ENCODE measurements at places on chromosomes 12 and 14. TPM values are rescaled to one million over a fixed set of nuclear protein-coding genes. Genes with fewer than 3 reads are reported as not detected.

Gene AICDA
- polyA plus RNA-seq: 0.55 TPM

Gene SLC38A4
- polyA plus RNA-seq: 20.9 TPM

Gene RPGRIP1
- polyA plus RNA-seq: 0.57 TPM

Gene KITLG
- polyA plus RNA-seq: 40.9 TPM

Gene RIMBP2
- 11.6 TPM for polyA plus RNA-seq

Gene MTHFD1
- 89.5 TPM for polyA plus RNA-seq

Gene RFLNA
- 8.6 TPM for polyA plus RNA-seq

Gene MYO1A
- polyA plus RNA-seq: 0.19 TPM

Gene RNF41
- polyA plus RNA-seq: 45.8 TPM

Gene GSG1
- 0.48 TPM for polyA plus RNA-seq

Gene OTOGL
- polyA plus RNA-seq: 0.57 TPM

Gene ANKRD13A
- polyA plus RNA-seq: 40.5 TPM

Gene A2M
- 246 TPM for polyA plus RNA-seq

Gene KLRC4
- 0.06 TPM for polyA plus RNA-seq

Gene PPP2R5E
- polyA plus RNA-seq: 38.7 TPM

Gene HOXC11
- 4.3 TPM for polyA plus RNA-seq

Gene XRCC3
- 15.5 TPM for polyA plus RNA-seq

Gene KLRD1
- polyA plus RNA-seq: 0.70 TPM

Gene IGF1
- 5.2 TPM for polyA plus RNA-seq

Gene ACVRL1
- polyA plus RNA-seq: 32.8 TPM

Gene ADCY6
- 84.7 TPM for polyA plus RNA-seq

Gene ANKS1B
- polyA plus RNA-seq: 3.9 TPM

Gene COCH
- 3.1 TPM for polyA plus RNA-seq

Gene TAS2R7
- polyA plus RNA-seq: not detected

Gene BDKRB1
- 0.50 TPM for polyA plus RNA-seq

Gene LRRC10
- not detected for polyA plus RNA-seq

Gene ANKRD9
- polyA plus RNA-seq: 5.8 TPM

Gene PTPRQ
- 21.8 TPM for polyA plus RNA-seq

Gene AHNAK2
- polyA plus RNA-seq: 1.8 TPM

Gene ACTR6
- 38.4 TPM for polyA plus RNA-seq

Gene DTX1
- polyA plus RNA-seq: 13.9 TPM

Gene SERPINA10
- polyA plus RNA-seq: 0.21 TPM

Gene DACT1
- polyA plus RNA-seq: 29.2 TPM

Gene LBHD2
- not detected for polyA plus RNA-seq

Gene TESPA1
- 0.34 TPM for polyA plus RNA-seq

Gene BAZ2A
- 72.5 TPM for polyA plus RNA-seq

Gene SLC5A8
- polyA plus RNA-seq: 31.3 TPM

Gene SERPINA1
- polyA plus RNA-seq: 70.7 TPM

Gene CCDC38
- polyA plus RNA-seq: 0.49 TPM

Gene CRACR2A
- 1.2 TPM for polyA plus RNA-seq

Gene TMEM63C
- polyA plus RNA-seq: 0.50 TPM

Gene TCL1B
- 1.4 TPM for polyA plus RNA-seq

Gene CRIP1
- 44.2 TPM for polyA plus RNA-seq

Gene SERPINA5
- 13.4 TPM for polyA plus RNA-seq
